Stimulated activated CD4-positive, alpha-beta T cell treated with anti-CD3 and anti-CD28 coated beads, Interleukin-2, amount 100 ng/mL, for 24 hours (primary cell): ENCODE measurements at places on chromosomes 1 and 21.

GRCh38 chr21:42746593-42747275, 93.3 kb downstream of the PDE9A start:
- DNase-seq: peak; percentile 30

DNA sequence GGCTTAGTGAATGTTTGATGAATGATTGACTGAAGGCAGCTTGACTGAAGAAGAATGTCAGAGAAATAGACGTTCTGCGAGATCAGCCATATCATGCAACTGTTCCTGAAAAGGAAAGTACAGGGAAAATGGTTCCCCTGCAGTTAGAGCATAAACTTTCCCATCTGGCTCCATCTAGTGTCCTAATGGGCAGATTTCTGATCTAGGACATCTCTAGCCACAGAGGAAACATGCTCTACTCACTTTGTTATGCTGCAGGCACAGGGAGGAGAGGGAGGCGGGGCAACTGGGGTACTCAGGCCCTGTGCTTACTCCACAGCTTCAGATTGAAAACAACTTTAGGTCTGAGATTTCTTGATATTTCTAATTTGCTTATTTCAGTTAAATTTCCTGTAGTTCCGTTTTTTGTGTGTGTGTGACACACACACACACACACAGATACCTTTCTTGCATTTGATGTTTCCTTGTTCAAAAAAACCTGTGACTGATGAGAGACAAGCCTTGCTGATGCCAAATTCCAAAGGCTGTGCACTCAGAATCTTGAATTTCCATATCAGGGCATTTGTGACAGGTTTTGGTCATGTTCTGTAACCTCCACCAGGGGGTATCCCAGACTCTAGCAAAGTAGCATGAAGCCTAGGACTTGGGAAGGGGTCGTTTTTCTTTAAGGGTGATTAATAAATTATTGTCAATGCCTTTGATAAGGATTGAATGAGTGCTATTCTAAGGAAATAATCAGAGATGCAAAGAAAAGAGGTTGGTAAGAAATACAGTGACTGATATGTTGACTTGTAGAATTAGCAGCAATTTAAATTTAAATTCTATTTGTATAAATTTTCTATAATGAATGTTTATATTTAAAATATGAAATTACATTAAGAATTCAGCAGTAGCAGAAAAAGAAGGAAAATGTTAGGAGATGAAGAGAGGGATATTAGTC, 139.7 kb upstream of the BEND5 start:
- no peak for DNase-seq

GRCh38 chr1:234102583-234102982, 198.1 kb downstream of the SLC35F3 start:
- no peak for DNase-seq

DNA sequence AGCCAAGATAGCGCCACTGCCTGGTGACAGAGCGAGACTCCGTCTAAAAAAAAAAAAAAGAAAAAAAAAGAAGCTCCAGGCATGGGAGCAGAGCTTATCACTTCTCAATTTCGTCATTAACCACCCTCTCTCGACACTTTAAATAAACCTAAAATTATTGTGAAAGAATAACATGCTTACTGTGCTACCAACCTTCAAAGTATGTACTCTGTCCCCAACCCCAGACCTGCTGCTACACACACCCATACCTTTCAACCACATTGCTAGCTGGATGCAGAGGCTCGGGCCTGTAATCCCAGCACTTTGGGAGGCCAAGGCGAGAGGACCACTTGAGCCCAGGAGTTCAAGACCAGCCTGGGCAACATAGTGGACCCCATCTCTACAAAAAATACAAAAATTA, 38.7 kb downstream of the GNPAT start:
- DNase-seq: no peak

GRCh38 chr1:222042120-222042519, 300.2 kb upstream of the DUSP10 start:
- DNase-seq: no peak

DNA sequence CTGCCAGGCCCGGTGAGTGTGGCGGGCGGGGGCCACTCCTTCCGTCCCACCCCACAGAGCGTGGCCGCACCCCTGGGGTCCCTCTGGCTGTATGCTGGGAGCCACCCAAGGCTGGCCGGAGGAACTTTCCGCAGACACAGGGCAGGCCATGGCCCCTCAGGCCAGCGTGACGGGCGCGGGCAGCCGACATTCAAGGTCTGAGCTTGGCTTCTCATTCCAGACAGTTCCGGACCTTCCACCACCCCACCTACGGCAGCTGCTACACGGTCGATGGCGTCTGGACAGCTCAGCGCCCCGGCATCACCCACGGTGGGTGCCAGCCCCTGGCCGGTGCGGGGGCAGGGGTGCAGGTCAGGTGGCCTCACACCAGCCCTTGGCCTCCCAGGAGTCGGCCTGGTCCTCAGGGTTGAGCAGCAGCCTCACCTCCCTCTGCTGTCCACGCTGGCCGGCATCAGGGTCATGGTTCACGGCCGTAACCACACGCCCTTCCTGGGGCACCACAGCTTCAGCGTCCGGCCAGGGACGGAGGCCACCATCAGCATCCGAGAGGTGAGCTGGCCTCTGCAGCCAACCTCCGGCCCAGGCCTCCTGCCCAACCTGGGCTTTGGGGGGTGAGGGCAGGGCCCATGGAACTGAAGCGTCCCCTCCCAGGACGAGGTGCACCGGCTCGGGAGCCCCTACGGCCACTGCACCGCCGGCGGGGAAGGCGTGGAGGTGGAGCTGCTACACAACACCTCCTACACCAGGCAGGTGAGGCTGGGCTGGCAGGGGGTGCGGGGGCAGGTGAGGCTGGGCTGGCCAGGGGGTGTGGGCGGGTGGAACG, 7.3 kb downstream of the SCNN1D start:
- no peak for DNase-seq

DNA sequence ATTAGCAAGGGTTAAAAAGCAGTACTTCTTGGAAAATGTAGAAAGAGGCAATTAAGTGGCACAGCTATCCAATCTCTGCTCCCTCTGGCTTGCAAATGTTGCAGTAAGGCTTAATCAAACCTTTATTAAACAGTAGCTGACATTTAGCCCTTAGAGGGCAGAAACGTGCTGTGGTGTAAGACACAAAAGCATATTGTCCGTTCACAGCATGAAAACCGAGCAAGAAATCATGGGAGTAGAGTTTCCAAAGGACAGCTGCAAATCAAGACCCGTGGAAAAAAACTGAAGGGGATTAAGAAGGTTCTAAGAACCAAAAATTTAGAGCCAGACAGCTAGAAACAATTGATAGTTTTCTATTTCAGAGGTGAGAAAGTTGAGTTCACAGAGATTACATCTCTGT, 13.1 kb downstream of the ZP4 start:
- DNase-seq: no peak

GRCh38 chr21:45852886-45853400, 128.6 kb upstream of the COL6A1 start:
- no peak for DNase-seq

DNA sequence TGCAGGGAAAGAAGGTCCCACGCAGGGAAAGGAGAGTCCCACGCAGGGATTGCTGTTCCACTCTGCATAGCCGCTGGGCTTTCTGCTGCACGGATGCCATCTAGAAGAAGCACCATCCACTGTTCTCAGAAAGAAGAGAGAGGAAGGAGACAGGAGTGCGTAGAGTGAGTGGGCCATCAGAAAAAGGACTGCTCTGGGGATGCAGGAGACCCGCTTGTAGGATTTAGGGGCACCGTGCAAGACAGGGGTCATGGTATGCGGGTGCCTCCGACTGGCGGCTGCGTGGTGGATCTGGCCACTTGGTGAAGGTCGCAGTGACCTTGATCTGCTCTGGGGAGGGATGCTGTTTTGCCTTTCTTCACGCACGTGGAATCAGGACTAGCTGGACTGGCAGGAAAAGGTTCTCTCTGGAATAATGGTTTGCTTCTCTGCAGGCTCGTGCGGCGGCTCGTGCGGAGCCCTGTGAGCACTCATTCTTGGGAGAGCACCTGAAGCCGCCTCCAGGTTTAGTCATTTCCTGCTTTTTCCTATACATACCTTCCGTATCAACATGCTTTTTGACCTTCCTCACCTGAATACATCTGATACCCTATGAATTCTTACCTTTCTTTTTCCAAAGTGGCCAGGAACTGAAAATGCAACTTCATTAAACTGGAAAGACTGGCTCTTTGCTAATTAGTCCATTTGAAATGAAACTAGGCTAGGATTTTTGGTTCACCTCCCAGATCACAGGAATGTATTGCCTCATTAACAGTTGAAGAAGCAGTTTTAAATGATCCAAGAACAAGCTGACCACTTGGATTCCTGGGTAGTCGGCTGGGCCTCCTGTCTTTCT, 181.6 kb downstream of the KIF26B start:
- DNase-seq: no peak
